AG04450 (cell line): ENCODE measurements at places on chromosomes 2 and 18. TPM values are rescaled to one million over a fixed set of nuclear protein-coding genes. Genes with fewer than 3 reads are reported as not detected.

The IL36A gene
- polyA plus RNA-seq: not detected in 2 replicates

The TDRD15 gene
- polyA plus RNA-seq: not detected in 2 replicates

The IL36B gene
- not detected in 2 replicates for polyA plus RNA-seq

The RGPD4 gene
- polyA plus RNA-seq: not detected in 2 replicates

The OR6B2 gene
- polyA plus RNA-seq: not detected in 2 replicates

The SIX3 gene
- polyA plus RNA-seq: not detected in 2 replicates

DNA sequence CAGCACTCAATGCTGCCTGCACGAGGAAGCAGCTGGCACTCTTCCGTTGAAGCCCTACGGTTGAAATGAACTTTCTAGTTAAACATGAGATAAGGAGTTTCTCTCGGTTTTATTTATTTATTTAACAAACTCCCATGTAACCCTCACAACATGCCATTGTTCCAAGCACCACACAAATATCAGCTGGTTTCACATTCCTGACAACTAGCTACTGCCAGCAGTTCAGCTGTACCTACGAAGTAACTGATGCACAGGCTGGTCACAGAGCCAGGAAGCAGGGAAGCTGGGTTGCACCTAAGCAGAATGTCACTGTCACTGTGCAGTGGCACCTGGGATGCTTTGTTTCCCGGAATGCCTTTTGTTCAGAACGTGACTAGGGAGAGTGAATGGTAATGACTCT is 18.1 kb downstream of the TIMM21 start:
- DNase-seq: no peak

DNA sequence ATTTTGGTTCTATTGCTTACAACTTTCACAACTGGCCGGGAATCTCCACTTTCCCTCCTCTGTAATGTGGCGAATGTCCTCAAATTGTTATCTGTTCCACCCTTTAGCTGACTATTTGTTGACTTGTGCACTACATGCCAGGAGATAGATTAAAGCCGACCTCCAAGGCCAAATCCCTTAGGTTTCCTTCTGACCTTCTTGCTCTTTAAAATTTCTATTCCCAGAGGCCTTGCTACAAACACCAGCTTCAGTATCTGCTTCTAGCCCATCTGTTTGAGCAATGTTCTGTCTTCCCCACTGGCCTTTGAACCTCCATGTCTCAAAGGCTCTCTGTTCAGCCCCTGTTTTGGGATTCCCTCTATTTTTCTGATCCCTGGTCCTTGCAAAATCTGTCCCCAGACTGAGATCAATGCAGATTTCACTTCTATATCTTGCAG is 426.2 kb downstream of the LRATD1 start:
- DNase-seq: no peak

GRCh38 chr2:205189301-205189700 is 493.0 kb upstream of the NRP2 start:
- no peak for DNase-seq

GRCh38 chr2:219461047-219461514 is 26.4 kb downstream of the SPEG start:
- DNase-seq: no peak

DNA sequence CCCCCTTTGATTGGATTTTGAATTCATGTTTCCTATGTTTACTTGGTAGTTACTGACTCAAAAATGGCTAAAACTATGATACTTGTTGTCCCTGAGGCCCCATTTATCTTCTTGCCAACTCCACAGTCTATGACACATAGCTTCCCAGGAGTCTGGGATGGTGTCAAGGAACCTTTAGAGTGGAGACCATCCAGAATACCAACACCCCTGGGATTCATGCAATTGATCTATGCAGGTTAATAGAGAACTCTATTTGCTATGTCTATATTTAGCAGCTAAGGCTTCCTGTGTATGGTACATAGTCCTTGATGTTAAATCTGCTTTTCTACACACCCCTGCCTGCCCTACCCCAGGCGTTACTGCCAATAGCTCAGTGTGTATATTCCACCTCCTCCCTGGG is 218.5 kb upstream of the HDAC4 start:
- no peak for DNase-seq

- no peak for DNase-seq
These were observed 39.0 kb downstream of the KANSL1L start for GRCh38 chr2:210132239-210132638.

DNA sequence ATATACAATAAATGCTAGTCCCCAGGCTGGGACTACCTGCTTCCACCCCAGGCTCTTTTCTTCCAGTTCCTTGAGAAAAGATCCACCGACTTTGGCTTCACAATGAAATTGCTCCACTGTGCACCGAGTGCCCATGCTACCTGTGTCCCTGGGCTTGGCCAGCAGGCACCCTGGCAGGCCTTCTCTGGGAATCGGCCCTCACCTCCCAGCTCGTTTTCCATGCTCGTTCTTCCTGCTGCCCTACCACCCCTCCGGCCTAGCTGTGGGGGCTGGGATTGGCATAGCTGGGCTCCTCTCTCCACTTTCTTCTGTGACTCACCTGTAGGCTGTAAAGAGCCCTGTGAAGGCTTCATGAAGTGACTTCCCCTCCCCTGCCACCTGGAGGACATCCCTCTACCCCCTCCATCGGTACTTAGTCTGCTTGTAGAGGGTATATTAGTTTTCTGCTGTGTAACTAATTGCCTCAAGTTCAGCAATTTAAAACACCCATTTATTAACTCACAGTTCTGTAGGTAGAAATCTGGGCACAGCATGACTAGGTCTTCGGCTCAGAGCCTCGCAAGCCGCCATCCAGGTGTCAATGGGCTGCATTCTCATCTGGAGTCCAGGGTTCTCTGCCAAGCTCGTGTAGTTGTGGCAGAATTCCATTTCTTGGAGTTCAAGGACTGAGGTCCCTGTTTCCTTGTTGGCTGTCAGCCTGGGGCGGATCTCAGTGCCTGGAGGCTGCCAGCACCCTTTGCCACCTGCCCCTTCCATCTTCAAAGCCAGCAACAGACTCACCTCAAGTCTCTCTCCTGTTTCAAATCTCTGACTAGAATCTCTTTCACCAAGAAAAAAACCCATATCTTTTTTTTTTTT is 57.6 kb downstream of the DPYSL5 start:
- no peak for DNase-seq

DNA sequence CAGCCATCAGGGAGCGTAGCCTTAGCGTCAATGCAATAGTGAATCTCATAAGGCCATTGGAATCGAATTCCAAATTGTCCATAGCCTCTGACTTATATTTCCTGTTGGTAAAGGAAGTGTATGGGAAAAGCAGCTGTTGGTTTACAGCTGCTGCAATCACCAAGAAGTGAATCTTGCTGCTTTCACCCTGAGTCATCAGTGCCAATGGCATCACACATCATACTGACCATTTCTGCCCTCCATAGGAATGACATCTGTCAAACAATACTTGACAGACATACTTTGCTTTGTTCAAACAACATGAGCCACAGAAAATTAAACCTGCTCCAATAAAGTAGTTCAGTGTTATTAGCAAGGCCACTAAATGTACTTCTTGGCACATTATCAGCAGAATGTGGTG is 111.2 kb upstream of the KLHL29 start:
- no peak for DNase-seq

DNA sequence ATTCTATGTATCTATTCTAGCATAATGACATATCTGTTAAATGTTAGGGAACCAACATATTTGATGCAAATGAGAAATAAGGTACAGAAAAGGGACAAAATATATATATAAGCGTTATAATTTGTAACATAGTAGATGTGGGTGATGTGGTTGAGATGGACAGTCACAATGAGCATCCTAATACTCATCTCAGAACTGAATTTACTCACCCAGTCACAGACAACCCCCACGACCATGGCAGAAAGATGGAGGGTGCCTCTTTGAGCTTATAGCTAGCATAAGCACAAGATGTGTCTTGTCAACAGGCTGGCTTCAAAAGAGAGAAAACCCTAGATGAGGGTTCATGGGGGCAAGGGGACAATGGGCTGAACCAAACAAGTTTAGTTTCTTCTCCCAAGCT is 9.1 kb upstream of the DSG3 start:
- no peak for DNase-seq

- DNase-seq: no peak
These were observed 85.0 kb downstream of the TTC27 start for GRCh38 chr2:32712870-32713269.
